ENCODE measurements at places on chromosomes 11 and 22.
A peak's percentile ranks its signal among the peaks of the same experiment; 100 is the strongest.

DNA sequence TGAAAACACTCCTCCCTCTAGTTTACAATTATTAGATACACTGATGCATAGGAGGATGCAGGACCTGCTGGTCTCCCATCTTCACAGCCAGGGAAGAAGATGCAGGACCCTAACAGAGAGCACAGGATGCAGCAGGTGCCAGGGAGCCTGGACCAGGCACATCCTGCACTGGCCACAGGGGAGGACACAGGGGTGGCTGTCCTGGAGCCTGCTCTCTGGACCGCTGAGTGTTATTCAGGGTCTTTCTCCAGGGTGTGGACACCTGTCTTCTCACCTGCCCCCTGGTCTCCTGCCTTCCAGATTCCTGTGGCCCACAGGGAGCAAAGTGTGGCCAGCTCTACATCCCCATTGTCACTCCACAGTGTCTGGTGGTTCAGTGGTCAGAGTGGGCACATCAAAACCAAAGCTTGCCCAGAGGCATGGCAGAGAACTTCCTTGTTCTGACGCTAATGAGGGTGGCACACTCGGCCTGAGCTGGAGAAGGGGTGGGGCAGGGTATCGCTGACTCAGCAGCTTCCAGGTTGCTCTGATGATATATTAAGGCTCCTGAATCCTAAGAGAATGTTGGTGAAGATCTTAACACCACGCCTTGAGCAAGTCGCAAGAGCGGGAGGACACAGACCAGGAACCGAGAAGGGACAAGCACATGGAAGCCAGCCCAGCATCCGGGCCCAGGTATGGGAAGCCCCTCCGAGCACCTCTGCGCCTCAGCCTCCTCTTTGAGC is at the start of gene APOBEC3A:
Gene APOBEC3A, plus strand, starts transcription at position 564 of the 725 bp plus-strand sequence. Its CDS starts 83 bp downstream, at position 647.
- no peak for DNase-seq

DNA sequence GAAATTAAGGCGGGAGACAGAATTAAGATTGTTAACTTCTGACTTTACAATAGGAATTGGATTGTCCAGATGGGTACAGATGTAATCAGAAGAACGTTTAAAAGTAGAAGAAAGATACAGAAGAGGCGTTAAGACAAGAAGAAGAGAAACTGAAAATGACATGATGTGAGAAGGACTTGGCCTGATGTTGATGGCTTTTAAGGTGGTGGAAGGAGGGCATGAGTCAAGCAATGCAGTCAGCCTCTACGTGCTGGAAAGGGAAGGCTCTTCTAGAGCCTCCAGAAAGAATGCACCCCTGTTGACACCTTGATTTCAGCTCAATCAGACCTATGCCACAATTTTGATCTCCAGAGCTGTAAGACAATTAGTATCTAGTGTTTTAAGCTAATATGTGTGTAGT is 466.9 kb upstream of the LRRC4C start:
- DNase-seq: no peak

DNA sequence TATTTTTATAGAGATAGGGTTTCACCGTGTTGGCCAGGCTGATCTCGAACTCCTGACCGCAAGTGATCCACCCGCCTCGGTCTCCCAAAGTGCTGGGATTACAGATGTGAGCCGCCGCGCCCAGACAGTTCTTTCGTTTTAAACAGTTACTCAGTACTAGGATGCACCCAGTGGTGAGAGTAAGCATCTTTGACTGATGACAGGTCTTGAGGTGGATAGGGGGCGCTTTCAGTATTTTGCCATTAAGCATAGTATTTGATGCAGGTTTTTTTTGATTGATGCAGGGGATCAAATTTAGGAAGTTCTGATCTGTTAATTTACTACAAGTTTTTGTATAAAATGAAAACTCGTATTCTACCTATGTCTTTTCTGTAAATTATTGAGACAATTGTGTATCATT is 13.2 kb upstream of the TRIM34 start:
- DNase-seq: no peak

DNA sequence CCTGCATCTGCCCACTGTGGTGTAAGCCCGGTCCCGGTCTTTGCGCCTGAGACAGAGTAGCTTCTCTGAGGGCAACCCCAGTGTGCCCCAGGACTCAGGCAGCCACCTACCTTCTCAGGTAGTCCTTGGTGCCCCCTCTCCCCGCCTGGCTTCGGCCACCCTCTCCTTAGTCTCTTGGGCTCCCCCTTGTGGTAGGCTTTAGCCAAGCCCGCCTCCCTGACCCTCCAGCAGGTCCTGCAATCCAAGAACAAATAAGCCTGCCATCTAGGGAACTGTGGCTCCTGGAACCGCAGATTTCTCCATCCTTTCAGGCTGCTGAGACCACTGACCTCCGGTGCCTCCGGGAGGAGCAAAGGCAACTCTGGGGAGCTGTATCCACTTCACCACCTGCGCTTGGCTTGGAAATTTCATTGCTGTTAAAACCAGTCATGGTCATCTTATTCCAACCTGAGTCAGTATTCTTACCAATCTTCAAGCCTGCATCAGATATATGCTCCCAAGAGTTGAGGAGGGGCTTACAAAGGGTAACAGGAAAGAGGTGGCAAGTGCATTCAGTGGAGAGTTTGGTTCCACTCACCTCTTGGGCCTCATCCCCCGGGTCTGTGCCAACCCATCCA is 52.8 kb upstream of the TENM4 start:
- peak; percentile 27 for DNase-seq

- DNase-seq: no peak
Measured at GRCh38 chr11:27904358-27905055, 203.4 kb downstream of the KIF18A start.

Measured in non-pigmented ciliary epithelial cell (primary cell).